ENCODE measurements at places on chromosomes 3 and 15.

GRCh38 chr15:40334941-40335795 lies 5.6 kb downstream of the CCDC9B start:
- DNase-seq, result no peak

DNA sequence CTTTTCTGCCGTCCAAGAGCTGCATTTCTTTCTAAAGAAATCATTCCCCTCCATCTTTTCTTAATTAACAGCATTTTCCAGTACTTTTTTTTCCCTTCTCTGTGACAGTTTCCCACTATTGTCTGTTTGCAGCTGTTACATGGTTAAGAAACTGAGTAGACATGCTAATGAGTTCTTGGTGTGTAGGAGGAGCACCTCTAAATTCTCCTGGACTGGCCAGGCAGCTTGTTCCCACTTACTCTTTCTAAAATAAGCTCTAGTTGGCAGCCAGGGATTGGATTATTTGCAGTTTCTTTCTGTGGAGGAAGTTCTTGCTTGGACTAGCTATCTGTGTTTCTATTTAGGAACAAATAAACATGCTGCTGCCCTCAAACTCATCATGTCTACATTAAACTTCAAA lies 235.1 kb upstream of the GAP43 start:
- DNase-seq, result no peak

DNA sequence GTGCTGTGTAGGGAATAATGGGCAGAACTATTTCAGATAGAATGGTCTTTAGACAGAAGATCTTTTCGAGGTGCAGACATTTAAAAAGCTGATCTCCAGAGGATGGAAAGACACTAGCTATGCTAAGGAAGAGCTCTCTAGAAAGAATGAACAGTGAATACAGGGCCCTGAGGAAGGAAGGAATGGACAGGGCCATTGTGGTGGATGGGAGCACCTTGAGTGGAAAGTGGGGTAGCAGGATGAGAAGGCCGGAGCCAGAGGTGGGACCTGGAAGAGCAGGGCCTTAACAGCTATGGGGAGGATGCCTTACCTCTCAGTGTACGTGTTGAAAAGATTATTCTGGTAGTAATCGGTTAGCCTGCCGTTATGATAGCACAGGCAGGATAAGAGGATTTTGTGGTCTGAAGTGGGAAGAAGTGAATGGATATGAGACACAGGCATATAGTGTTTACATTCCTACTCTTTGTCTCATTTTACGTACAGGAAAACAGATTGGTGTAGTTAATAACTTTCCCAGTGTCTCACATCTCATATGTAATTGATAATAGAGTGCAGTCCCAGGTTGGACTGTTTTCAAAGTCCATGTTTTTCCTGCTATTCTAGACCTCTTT lies 172.4 kb downstream of the KLHL25 start:
- no peak for DNase-seq

GRCh38 chr3:83802801-83803200 lies 1156.0 kb upstream of the CADM2 start:
- no peak for DNase-seq

GRCh38 chr15:52295421-52296001 lies at the start of gene MYO5C:
Gene MYO5C, minus strand, starts transcription at chr15:52295804. Its CDS starts 168 bp downstream, at chr15:52295636.
- DNase-seq, result no peak

GRCh38 chr3:156413293-156413892 lies 141.5 kb downstream of the SSR3 start:
- DNase-seq, result no peak

GRCh38 chr15:45586601-45587094 lies 531 bp upstream of the BLOC1S6 start:
- DNase-seq, result no peak

GRCh38 chr3:72077473-72078259 lies 292.7 kb upstream of the PROK2 start:
- DNase-seq, result no peak

- no peak for DNase-seq
Observed at GRCh38 chr15:85276508-85276907, 103.9 kb upstream of the AKAP13 start.

DNA sequence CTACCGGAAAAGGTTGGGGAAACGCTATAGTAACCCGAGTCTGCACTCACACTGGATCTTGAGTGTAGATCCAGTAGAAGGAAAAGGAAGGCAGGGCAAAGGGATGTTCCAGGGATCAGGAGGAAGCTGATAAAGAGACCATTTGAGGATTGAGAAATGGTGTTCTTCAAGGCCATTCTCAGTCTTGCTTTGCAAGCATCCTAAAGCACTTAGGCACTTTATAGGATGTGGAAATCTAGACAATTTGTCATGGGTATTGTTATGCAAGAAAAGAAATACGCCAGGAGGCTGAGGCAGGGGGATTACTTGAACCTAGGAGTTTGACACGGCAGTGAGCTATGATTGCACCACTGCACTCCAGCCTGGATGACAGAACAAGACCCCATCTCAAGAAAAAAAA lies 13.2 kb upstream of the SCAMP5 start:
- no peak for DNase-seq

GRCh38 chr3:128279601-128279880 lies 126.3 kb downstream of the EEFSEC start:
- no peak for DNase-seq

DNA sequence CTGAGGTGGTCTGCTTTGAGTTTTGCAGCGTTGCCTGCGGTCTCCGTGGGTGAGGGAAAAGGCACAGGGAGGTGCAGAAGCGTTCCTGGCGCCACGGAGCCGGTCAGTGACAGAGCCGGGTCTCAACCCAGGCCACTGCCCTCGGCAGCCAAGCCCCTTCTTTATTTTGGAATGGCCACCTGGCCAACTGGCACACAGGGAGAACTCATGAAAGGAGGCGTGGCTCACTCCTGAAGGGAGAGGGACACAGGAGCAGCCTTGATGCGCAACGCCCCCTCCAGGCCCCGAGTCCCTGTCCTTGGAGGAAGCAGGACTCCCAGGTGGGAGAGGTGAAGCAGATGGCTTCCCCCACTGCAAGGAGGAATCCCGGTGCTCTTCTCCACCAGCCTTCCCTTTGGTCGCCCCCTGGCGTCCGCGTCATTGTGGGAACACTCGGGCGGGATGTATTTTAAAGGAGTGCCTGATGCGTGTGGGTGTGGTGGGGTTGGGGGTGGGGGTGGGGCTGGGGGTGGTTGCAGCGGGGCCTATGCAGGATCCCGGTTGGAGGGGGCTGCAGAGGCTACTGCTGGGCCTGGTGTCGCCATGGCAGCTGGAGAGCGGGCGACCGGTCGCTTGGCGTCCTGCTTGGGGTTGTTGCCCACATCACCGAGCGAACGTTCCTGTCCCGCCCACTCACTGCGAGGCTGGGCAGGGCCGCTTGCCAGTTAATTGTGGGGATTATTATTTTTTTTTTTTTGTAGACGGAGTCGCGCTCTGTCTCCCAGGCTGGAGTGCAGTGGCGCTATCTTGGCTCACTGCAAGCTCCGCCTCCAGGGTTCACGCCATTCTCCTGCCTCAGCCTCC lies 32.6 kb downstream of the APBA2 start:
- no peak for DNase-seq

GRCh38 chr3:197021729-197022404 lies 7.8 kb downstream of the MELTF start:
- DNase-seq, result no peak

DNA sequence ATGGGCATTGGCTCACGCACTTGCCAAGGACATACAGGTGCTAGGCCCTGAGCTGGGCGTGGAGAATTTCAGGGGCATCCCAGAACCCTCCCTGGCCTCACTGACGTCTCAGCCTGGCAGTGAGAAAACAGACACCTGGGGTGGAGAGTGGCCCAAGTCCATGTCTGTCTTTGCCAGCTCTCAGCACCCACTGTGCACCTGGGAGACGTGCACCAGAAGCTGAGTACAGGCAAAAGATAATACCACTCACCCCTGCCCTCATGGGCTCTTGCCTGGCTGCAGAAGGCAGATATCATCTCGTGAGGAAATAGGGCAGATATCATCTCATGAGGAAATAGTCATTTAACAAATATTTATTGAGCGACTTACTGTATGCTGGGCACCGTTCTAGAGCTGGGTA lies 8.0 kb downstream of the LOXL1 start:
- no peak for DNase-seq

- no peak for DNase-seq
Observed at GRCh38 chr3:143182866-143183664, 63.5 kb downstream of the CHST2 start.

DNA sequence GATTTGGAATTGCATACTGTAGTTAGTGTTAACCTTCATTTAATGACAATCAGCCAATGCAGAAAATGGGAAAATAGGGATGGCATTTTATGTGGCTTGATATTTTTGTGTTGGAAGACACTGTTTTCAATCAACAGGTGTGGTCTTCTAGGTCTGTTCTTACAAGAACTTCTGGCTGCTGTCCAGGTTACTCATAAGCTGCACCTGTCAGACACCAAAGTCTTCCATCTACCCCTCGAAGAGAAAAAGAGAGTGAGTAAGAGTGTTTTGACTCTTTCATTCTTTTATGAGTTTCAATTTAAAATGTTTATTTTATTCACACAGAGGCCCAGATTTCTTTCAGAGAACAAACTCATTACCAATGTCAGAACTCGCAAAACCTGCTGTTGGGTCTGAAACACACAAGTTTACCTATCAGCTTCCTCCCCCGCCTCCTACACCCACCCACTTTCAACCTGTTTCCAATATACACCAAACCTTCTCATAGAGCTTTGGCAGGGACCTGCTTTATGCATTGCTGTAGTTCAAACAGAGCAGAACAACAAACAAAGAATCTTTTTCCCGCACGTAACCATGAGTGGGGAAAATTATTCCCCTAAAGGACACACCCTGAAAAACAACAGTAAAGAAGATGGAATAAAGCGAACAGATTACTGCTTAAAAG lies 767.7 kb upstream of the ALCAM start:
- DNase-seq, result no peak

- DNase-seq, result peak; percentile 10
Observed at GRCh38 chr15:41933771-41934170, 38.6 kb downstream of the EHD4 start.

DNA sequence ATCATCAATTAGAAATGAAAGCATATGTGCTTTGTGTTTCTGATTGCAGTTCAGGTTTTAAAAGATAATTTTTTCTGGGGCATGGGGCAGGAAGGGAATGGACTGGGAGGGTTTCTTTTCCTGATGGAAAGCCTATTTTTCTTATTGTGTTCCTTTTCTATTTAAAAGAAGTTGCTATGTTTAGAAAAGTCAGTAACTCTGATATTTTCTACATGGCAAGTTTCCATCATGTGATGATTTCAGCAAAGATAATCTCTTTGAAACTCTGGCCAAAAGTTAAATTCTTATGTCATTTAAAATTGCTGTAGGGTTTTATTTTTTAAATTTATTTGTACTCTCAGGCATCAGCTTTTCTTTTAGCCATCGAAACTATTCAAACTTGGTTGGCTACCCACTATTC lies 601.2 kb downstream of the FOXP1 start:
- no peak for DNase-seq

DNA sequence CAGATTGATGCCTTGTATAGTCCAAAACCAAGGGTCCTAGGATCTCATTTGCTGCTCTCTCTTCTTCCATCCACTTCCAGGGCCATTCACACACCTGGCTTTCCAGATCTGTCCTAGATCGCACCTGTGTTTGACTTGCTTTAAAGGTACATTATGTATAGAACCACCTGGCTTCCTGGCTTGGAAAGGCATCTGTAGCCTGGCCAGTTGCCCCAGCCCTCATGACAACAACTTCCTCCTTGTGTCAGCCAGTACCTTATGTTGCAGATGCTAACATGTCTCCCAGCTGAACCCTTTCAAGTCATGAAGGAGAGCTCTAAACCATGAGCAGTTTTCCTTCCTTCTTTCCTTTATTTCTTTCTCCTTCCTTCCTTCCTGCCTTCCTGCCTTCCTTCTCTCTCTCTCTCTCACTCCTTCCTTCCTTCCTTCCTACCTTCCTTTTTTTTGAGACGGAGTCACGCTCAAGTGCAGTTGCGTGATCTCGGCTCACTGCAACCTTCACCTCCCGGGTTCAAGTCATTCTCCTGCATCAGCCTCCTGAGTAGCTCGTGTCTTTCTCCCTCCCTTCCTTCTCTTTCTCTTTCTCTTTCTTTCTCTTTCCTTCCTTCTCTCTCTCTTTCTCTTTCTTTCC lies 2.5 kb upstream of the HTR3C start:
- DNase-seq, result no peak

DNA sequence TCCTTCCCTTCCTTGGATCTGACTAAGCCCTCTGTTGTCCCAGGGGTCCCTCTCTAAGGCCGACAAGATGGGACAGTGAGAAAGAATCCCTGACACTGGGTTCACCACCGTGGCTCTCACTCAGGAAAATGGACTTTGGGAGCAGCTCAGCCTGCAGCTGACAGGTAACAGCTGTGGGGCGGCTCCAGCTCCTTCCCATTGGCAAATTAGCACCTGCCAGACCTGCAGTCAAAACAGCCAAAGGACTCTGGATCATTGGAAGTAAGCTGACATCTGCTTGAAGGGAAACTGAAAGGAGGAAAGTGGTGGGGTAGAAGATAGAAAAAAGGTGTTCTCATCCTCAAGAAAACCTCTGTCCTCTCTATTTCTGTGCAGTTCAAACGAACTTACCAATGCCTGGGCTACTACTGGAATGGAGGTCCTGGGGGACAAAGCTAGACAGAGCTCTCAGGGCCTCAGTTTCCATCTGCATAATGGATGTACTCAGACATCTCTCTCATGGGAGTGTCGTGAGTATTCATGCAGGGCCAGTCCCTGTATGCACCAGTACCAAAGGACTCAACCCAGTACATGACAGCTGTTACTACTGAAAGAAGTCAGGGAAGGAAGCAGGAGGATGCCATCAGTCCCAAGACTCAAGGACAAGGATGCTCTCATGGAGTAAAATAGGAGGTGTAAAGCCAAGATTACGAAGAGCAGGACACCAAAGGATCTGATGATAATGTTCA lies 53.6 kb upstream of the DCLK3 start:
- no peak for DNase-seq

DNA sequence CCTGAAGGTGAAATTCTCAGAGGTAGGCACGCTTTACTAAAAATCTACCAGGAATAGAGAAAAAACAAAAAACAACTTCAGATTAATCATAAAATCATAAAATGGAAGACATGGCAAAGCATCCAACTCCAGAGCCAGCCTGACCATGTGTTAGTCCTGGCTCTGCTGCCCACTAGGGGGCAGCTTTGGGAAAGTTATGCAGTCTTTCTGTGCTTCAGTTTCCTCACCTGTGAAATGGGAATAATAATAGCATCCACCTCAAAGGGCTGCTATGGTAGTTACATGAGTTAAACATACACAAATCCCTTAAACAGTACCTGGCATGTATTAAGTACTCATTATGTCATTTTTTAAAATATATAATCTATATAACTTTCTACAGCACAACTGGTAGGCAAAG lies 52.3 kb downstream of the WNT5A start:
- no peak for DNase-seq

- DNase-seq, result no peak
Observed at GRCh38 chr15:100849855-100850218, 29.8 kb upstream of the ALDH1A3 start.

DNA sequence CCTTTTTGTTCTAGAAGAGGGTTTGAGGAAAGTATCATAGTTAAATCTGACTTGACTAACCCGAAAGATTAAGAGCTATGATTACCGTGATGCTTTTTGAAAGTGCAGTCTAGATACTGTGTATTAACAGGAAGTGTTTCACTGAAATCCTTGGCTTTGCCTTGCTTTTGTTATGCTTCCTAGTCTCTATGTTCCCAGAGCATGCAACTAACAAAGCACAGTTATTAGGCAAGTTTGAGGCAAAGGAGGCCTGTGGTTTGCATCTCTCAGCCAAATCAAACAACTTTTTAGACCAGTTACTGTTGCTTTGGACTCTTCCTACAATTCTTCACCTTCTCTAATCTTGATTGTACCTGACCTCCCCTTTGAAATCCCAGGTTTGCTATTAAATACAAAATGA lies 3.9 kb downstream of the LXN start:
- no peak for DNase-seq

Measured in CD4-positive, alpha-beta T cell treated with Interleukin-4 for 4 hours (primary cell).